Suprapubic skin (tissue), 4 donors: ENCODE measurements at places on chromosomes 2 and 18. TPM values are rescaled to one million over a fixed set of nuclear protein-coding genes. Genes with fewer than 3 reads are reported as not detected.

DNA sequence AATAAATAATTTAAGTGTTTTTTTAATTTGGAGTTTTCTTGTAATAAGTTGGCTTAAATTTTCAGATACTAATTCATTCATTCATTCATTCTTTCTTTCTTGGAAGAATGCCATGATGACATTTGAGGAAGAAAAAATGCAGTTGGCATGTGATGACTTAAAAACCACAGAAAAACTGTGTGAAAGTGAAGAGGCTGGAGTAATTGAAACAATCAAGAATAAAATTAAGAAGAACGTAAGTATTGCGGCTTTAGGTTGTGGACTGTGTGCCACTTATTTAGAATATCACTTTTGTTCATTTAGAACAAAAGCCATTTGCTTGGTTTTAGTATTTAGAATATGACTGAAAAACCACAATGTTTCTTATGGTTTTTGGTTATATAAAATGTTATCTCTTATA is 51.4 kb downstream of the TTC39C start:
- DNase-seq, result no peak

GRCh38 chr2:121856360-121856759 is 100.9 kb downstream of the TSN start:
- DNase-seq, result no peak

DNA sequence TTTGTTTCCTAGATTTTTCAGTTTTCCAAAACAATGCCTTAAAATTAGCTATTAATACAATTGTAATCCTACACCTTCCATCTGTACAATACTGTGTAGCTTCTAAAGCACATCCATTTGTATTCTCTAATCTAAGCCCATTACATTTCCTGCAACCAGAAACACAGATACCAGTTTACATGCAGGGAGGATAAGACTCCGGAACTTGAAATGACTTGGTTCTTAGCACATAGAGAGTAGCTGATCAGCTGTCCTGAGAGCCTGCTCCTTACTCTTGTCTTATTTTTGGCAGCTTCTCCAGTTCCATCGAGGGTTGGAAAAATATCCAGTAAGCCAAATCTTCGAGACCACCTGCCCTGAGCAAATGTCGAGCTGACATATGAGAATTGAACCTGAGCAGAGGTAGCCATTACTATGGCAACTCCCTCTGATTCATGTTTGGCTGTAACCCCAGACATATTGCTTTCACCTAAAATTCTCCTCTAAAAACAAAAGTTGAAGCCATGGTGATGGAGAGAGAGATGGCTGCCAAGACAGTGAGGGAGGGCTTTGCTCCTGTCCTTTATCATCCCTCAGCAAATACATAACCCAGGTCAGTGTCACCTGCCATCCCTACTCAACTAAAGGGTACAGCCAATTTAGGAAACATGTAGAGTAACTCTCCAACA is 542.8 kb downstream of the IRS1 start:
- DNase-seq, result no peak

GRCh38 chr18:55582325-55582724 is 5.7 kb downstream of the TCF4 start:
- DNase-seq, result no peak

DNA sequence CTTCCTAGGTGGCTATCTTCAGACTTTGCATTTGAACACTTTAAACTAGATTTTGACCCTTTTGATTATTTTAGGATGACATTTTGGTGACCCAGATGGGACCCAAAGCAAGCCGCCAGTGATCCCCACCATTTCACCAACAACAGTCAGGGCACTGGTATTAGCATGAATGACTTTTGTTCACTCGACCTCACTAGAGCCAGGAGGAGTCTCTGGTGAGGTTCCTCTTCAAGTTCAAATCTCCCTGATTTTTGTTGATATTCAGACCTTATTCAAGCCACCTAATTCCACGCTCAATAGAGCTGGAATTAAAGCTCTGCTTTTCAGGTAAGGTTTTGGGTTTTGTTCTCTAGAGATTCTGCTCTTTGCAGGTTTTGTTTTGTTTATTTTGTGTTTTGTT is 202.3 kb downstream of the MREG start:
- DNase-seq, result no peak

DNA sequence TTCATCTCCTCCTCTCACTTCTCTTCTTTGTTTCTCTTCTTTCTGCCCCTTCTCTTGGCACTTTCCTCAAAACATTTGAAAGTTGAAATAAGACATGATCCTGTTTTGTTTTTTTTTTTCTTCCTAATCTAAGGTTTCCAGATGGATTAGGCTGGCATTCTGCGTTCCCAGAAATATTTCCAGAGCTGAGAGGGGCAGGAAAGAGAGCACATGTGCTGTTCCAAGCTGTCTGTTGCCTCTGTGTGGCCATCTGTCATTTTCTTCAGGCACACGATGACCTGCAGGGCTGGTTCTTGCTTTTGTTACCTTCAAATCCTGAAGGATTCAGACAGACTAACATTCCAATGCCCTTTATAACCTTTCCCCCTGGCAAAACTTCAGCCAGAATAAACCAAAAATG is 142.9 kb downstream of the RNF144A start:
- DNase-seq, result no peak

- DNase-seq, result no peak
These were observed 16.5 kb downstream of the AGAP1 start for GRCh38 chr2:235510318-235510717.

Gene ADRA2B
- total RNA-seq, result 3.6 TPM

Gene EVA1A
- 5.7 TPM for total RNA-seq
